ENCODE measurements at places on chromosomes 5 and 9.

- DNase-seq = peak; percentile 57
Observed at GRCh38 chr5:136057401-136058038, 28.7 kb downstream of the TGFBI start.

DNA sequence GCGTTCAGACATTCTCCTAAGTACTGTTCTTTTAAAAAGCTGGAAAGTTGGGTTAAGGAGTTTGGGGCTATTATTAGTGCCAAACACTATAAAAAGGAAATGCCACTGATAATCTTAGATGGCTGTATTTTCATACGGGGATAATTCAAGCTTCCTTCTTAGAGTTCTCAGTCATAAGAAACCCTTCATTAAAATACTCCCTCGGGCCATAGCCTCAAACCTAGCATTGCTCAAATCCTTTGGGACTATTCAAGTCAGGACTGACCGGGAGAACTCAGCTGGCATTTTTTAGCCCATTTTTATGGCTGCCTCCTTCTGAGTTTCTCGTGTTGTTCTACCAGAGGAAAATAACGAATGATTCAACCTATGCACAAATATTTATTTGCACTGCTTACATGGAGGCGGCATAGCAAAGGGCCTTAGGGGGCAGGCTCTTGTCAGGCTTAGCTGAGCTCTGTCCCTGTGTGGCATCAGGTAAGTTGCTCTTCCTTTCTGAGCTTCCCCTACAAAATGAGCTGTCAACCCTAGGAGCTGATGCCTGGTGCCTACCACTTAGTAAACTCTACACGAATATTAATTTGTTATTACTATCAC lies 33.5 kb upstream of the ADAM19 start:
- no peak for DNase-seq

DNA sequence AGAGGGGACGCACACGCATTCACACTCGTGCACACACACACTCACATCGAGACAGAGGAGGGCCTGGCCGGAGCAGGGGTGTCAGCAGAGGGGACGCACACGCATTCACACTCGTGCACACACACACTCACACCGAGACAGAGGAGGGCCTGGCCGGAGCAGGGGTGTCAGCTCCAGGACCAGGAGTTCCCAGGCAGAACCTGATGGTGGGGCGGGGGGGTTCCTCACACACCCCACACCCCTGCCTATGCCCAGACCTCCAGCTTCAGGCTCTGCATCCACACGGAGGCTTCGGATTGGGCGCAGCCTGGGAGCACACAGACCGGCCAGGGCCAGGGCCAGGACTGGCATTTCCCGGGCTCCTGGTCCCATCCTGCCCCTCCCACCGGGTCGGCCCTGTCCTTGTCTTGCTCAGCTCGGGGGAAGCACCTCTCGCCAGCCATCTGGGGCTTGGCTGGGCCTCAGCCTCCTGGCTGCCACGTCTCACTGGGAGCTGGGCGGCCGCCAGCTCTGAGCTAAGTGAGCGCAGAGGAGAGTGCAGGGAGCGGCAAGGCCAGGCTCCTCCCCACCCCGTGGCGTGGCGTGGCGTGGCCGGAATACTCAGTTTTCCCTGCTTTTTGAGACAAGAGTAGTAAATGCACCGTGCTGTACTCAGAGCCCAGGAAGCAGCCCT lies 31.3 kb downstream of the ADAMTS2 start:
- DNase-seq = peak; percentile 94

DNA sequence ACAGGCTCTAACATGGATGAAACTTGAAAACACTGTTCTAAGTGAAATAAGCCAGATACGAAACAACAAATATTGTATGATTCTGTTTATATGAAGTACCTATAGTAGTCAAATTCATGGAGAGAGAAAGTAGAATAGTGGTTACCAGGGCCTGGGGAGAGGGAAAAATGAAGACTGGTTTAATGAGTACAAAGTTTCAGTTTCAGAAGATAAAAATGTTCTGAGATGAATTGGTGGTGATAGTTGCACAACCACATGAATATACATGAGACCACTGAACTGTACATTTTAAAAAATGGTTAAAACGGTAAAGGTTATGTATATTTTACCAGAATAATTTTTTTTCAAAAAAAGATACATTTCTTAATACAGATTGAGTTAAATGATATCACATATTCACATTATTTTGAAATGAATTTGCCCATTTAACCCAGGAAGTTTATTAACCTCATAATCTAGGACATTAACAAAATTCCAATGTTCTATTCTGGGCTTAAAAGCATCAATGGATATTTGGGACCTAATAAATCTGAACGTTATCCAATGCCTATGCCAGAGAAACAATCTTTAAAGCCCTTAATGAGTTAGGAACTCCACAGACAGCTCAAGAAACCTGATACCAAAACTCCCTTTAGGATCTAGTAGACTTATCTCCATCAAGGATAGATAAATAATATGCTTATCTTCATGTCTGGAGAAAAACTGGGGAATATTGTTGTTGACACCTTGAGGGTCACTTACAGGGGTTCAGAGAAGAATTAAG lies 521.3 kb downstream of the EFNA5 start:
- no peak for DNase-seq

DNA sequence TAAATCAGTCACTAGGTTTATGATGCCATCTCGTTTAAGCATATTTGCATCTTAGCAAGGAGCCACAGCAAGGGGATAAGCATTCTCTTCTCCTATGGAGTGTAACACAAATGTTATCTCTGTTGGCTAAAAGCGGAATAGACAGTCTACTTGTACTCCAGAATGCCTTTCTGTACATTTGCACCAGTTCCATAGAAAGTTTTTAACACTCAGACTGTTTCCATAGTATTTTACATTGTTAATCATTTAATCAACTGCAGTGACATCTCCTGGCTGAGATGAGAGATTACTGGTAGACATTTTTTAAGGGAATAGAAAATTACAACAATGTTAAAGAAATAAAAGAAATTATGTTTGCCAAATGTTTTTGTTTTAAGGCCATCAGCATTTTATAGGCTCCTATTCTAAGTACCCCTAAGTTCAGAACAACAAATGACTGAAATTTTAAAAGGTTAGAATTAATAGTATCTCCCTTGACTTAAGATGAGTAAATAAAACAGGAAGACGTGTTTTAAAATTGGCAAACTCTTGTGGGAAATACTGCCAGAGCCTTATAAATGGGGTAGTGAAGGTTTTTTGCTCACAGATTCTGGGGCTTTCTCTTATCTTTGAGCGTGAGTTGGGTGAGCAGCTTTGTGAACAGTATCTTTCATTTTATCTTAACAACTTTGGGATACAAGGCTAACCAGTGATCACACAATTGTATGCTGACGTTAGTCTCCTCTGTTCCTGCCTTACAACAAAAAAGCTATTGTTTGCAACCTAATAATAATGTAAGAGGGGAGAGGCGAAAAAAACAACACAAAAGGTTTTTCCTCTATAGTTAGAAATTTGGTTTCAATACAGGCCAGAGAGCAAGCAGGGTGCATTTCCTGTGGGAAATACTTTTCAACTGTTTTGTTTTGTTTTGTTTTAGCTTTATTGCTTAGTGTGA lies 294.3 kb downstream of the FBXL7 start:
- peak; percentile 37 for DNase-seq

DNA sequence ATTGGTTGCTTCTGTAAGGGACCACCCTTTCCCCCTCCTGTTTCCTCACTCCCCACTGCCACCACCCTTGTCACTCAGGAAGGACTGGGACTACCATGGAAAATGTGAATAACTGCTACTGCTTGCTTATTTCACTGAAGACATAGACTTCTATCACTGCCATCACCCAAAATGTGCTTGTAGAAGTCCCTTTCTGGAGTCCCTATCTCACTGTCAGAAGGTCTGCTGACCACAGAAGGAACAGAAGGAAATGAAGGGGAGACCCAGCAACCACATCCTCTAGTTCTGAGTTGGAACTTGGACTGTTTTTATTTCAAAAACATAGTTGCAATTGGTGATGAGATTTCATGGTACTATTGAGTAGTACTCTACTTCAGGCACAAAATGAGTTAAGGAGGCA lies 122.5 kb downstream of the NPR3 start:
- DNase-seq = no peak

- no peak for DNase-seq
Observed at GRCh38 chr5:79521156-79521555, 7.2 kb upstream of the HOMER1 start.

GRCh38 chr9:18861609-18862544 lies 171.1 kb downstream of the SAXO1 start:
- DNase-seq = peak; percentile 81

GRCh38 chr5:53257806-53258373 lies 148.3 kb upstream of the MOCS2 start:
- peak; percentile 24 for DNase-seq

GRCh38 chr5:122985006-122985700 lies 51.4 kb downstream of the PPIC start:
- no peak for DNase-seq

- DNase-seq = peak; percentile 56
Observed at GRCh38 chr9:69877852-69878514, 57.4 kb downstream of the CFAP95 start.

GRCh38 chr9:35606138-35606504 lies 1.1 kb downstream of the TESK1 start:
- no peak for DNase-seq

GRCh38 chr5:178505639-178506407 lies 84.4 kb downstream of the COL23A1 start:
- DNase-seq = no peak

GRCh38 chr9:136348691-136349090 lies 14.9 kb downstream of the DNLZ start:
- DNase-seq = no peak

DNA sequence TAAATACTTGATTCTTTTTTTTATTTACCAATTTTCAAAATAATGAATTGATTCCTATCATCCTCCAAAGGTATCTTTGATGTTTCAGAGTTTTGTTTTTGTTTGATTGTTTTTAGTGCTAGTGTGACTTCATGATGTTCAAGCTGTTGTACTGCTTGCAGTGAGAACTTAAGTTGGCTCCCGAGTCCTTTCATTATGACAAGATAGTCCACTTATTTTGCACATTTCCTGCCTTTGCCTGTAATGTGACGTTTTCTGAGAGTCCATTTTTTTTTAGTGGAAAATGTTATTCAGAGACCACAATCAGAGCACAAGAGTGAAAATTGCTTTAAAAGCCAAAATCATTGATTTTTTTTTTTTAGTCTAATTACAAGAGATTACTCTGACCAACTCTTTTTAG lies 60.1 kb upstream of the FCHO2 start:
- DNase-seq = no peak

- peak; percentile 29 for DNase-seq
Observed at GRCh38 chr5:95446560-95447221, 55.5 kb downstream of the FAM81B start.

- peak; percentile 27 for DNase-seq
Observed at GRCh38 chr9:7906783-7907550, 107.4 kb upstream of the DMAC1 start.

- no peak for DNase-seq
Observed at GRCh38 chr5:150082374-150082773, 4.0 kb downstream of the CSF1R start.

DNA sequence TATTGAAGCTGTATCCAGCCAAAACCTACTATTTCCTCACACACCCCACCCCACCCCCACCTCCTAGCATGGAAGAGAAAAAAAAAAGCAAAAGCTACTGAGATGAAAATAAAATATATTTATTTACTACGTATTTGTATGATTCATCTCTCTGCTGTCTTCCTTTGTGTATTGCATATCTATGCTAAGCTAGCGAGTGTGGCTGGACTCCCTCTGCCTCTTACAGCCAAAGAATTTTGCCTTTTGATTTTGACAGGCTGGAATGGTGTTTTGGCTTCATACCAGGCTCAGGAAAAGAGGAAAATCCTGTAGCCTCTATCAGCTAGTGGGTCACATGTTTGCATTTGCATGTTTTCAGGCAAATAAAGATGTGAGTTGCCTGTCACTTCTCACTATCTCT lies 2.2 kb downstream of the ABLIM3 start:
- peak; percentile 76 for DNase-seq

Data from fibroblast of skin of right biceps (primary cell).